Tongue (tissue), 3 donors: ENCODE measurements at places on chromosomes 12 and 14.

GRCh38 chr14:24081739-24082211 is 10.4 kb downstream of the CPNE6 start:
- no peak for DNase-seq

DNA sequence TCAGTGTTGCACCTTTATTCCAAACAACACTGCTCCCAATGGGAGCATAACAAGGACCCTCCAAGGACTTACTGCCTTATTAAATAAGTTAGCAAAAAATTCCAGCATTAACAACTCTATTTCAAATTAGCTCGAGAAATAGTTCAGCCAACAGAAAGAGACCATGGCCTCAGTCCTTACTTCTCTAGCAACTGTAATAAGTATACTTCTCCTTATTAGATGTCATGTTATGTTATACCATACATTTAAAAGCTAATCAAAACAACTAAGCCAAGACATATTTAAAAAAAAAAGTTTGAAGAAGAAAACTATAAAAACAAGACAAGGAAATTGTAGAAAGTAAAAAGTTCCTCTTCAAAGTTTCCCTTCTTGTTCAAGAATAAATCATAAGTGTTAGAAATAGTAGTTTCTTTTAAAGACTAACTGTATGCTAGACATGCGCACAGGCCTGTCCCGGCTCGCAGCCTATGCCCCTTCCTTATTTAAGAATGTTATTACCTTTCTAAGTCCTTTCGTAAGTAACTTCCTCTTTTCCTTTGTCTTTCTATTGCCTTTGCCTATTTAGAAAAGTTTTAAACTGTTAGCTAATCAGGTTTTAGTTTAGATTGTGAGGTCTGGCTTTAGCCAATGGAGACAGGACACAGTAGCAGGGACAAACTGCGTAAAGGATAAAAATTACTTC is 68.6 kb downstream of the RESF1 start:
- no peak for DNase-seq

DNA sequence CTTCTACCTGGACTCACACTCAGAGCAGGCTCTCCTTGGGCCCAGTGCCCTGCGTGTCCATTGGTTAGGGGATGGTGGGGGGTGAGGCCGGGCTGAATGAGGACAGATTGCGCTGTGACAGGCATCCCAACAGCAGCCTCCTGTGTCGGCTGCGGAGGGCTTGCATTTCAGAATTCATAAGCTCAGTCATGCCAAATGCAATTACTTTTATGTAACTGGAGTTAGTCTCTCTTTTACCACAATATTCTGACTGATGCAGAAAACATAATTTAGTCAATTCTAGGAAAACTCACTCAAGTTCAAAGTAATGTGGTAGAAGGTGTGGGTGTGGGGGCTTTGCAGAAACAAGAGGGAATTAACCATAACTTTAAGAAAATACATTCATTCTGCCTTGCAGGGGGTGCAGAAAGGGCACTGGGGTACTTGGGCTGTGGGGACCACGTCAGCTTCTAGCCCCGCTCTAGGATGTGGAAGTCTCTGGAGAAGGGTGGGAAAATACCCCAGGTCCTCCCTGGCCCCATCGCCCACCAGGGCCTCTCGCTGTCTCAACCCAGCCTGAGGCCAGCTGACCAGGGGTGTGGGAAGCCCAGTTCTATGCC is 257.7 kb downstream of the ADGRD1 start:
- no peak for DNase-seq

- DNase-seq = no peak
These were observed 25.3 kb downstream of the WDR20 start for GRCh38 chr14:102164965-102165364.

DNA sequence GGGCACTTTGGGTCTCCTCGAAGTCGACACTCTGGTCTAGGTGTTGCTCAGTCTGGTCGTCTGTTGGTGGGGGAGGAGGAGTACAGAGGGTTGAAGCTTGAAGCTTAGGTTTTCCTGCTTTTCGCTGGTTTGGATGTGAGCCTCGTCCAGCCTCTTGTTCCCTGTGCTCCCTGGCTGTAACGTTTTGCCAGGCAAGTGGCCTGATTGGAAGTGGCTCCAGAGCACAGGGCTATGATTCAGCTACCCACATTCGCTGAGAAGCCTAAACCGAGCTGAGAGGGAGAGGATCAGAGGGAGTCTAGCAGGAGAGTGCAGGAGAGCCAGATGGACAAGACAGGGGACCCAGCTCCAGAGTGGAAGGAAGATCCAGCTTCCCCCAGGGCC is 6.1 kb downstream of the HOXC10 start:
- DNase-seq = no peak

DNA sequence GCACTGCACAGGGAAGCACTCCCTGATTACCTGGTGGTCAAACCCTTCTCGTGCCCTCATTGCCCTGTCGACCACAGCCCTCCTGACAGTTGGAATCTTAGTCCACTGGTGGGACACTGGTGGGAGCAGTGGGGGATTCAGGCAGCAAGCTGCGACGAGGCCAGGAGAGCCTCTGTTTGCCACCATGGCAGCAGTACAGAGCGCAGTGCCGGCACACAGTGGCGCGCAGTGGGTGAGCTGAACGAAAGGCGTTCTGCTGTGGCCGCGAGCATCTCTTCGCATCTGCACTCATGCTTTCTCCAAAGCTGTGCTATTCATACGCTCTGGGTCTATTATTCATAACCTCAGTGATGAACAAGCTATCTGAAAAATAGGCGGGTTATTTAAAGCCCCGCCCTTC is 14.3 kb downstream of the RFLNA start:
- DNase-seq = no peak

- peak; percentile 85 for DNase-seq
These were observed 1.8 kb downstream of the SLC38A1 start for GRCh38 chr12:46266869-46267574.

GRCh38 chr12:56338308-56339157 is at the start of gene IL23A:
TSS of gene IL23A (plus strand) at chr12:56338884. CDS start at chr12:56339045, 161 bp downstream.
- DNase-seq = no peak

GRCh38 chr14:21057803-21058675 is at the start of gene RNASE8:
TSS of gene RNASE8 (plus strand) at chr14:21057822. CDS start at chr14:21057893, 71 bp downstream.
- DNase-seq = no peak

DNA sequence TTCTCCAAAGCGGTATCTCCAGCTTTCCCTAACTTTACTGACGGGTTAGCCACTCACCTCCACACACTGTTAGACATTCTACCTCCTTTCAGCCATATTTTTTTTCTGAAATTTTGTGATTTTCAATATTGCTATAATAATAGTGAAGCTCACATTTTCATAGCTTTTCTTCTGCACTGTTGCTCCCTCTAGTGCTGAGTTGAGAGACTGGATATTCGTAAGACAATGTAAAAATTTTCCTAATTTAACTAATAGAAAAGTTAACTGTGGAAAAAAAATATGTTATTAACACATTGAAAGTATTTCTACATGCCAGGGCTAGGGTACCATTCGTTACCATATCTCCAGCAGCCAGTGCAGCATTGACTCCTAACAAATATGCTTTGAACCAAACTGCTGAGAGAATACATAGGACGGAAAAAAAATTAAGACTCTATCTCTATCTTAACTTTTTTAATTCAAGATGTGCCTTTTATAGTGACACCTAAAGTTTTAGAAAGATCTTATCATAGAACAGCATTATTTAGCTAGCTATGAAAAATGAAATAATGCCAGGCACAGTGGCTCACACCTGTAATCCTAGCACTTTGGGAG is 48.7 kb upstream of the ABCC9 start:
- peak; percentile 63 for DNase-seq

GRCh38 chr12:13362260-13362841 is 165.8 kb downstream of the EMP1 start:
- peak; percentile 57 for DNase-seq

- no peak for DNase-seq
These were observed 180.9 kb upstream of the PDE3A start for GRCh38 chr12:20187456-20187855.

- DNase-seq = no peak
These were observed 40.4 kb upstream of the GZMB start for GRCh38 chr14:24674204-24674970.

GRCh38 chr12:28222081-28222700 is 31.9 kb downstream of the CCDC91 start:
- DNase-seq = no peak

- no peak for DNase-seq
These were observed 117.1 kb downstream of the SYT10 start for GRCh38 chr12:33322519-33322918.

GRCh38 chr12:79033788-79034187 is 169.2 kb downstream of the SYT1 start:
- DNase-seq = no peak

DNA sequence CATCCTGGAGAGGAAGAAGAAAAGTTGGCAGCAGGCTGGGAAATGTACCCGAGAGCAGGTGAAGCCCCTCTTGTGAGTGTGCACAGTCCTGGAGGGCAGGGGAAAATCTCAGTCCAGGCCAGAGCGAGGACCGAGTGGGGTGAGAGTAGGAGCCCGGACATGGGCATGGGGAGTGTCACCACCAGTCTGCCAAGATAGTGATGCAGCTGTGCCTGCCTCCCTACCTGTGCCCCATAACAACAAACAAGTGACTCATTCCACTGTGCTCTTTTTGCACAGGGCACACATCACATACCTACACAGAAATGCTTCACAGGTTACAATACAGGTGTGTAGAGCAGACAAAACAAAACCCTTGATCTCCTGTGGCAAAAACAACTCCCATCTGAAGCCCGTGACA is 205.9 kb upstream of the PELI2 start:
- DNase-seq = no peak

DNA sequence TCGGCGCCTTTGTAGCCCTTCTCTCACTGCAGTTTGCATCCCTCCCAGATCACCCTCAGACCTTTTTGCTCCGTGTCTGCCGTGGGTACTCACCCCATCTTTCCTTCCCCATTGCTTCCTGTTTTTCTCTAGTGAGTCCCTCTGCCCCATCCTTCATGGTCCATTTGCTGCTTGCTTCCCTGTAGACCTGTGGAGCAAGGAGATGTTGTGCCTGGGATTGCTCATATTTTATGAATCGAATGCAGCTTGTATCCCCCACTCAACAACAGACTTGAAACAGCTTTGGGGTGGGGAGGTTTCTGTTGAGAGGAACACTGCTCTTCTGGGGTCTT is 661 bp downstream of the DENR start:
- no peak for DNase-seq

DNA sequence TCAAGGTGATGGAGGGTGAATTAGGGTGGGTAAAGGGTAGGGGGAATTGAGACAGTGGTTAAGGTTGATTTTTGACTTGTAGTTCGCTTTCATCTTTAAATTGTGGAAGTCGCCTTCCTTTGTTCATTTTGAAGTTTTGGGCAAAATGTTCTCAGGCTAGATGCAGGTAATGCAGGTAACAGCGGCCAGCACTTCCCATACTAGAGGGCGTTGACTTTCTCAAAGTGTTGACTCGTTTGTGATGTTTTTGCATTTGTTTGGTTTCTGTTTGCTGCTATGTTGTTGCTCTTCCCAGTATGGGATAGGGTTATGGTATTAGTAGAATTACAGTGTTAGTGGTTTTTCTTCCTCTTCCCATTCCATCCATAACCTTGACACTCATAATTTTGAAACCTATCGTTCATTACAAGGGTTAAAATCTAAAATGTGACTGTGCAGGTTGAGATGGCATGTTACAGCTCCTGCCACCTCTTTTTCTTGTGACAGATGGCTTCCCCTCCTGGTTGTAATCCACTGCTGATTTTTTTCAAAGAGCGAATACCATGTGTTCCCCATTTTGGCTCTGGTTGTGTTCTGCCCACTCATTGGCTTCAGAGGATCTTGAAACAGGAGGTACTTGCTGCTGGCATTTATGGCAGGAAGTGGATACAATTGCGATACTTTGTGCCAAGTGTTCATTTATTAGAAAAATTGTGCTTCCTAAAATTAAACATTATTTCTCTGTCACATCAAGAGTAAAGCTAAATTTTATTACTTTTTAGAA is 57.1 kb downstream of the ERC1 start:
- DNase-seq = peak; percentile 47

- DNase-seq = no peak
These were observed 820.5 kb upstream of the SEL1L start for GRCh38 chr14:82354126-82354525.
